ENCODE measurements at places on chromosomes 5 and 9. TPM values are rescaled to one million over a fixed set of nuclear protein-coding genes. Genes with fewer than 3 reads are reported as not detected.

- peak; percentile 58 for DNase-seq
These were observed 5.6 kb downstream of the EXD3 start for GRCh38 chr9:137417161-137418021.

GABRA1 gene
- total RNA-seq = not detected

DNA sequence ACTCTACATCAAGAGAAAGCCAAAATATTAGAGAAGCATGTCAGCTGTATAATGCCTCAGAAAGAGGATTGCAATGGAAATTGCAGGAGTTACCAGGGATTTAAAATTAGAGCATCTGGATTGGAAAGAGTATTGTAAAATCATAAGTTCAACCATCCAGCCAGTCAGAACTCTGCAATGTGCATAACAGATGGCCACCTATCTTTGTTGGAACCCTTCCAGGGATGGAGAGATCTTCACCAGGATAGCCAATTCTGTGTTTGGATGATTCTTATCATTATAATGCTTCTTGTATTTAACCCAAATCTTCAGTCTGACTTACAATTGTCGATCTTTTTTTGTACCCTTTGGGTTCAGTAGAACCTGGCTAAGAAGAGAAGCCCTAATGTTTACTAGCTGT, 164.4 kb downstream of the TLR4 start:
- DNase-seq = no peak

HSDL2 gene
- 16.6 TPM for total RNA-seq

RAB3C gene
- not detected for total RNA-seq

SLC38A9 gene
- 27.7 TPM for total RNA-seq

GRCh38 chr5:124064956-124065355, 553.0 kb downstream of the CSNK1G3 start:
- DNase-seq = no peak

DNA sequence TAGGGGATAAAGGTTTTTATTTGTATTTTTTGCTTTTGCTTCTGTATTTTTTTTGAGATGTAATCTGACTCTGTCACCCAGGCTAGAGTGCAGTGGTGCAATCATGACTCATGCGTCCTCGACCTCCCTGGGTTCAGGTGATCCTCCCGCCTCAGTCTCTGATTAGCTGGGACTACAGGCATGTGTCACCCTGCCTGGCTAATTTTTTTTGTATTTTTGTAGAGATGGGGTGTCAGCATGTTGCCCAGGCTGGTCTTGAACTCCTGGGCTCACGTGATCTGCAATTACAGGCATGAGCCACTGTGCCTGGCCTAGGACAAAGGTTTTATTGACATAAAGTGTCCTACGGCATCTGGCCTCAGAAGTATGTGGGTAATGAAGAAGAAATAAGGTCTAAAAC, 297.1 kb upstream of the C9orf72 start:
- no peak for DNase-seq

- no peak for DNase-seq
These were observed 79.1 kb upstream of the ALDH1B1 start for GRCh38 chr9:38313421-38313820.

- no peak for DNase-seq
These were observed 5.1 kb upstream of the TOR4A start for GRCh38 chr9:137272241-137273094.

GRCh38 chr5:51382521-51383130, 622 bp upstream of the ISL1 start:
- no peak for DNase-seq
